ENCODE measurements at places on chromosomes 7 and 10.

GRCh38 chr7:129401967-129402860, 32.0 kb upstream of the STRIP2 start:
- H3K27me3 ChIP-seq: no peaks in the 10 kb centered on the region
- H3K4me3 ChIP-seq: no peak overlapping the region
- H3K36me3 ChIP-seq: no peaks in the 10 kb centered on the region
- H3K27ac ChIP-seq: no peak overlapping the region
- H3K4me1 ChIP-seq: no peaks in the 10 kb centered on the region

DNA sequence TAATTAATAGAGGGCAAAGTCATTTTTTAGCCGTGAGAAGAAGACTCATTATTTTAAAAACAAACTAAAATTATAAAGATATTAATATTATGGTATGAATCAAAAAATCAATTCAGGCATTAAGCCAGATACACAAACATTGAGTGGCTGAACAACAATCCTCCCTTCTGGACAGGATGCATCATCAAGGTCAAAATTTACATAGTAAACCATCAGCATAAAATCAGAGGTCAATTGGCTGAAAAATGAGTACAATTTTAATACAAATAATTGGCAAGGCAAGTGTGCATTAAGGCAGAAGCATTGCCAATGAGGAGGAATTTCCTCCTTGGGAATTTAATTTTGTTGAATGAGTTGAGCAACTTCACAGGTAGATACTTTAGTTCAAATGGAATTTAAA, 108.2 kb downstream of the PCLO start:
- no peaks in the 10 kb centered on the region for H3K36me3 ChIP-seq
- H3K27me3 ChIP-seq: no peaks in the 10 kb centered on the region
- DNase-seq: no peak
- H3K4me1 ChIP-seq: no peaks in the 10 kb centered on the region
- H3K4me3 ChIP-seq: no peak overlapping the region

DNA sequence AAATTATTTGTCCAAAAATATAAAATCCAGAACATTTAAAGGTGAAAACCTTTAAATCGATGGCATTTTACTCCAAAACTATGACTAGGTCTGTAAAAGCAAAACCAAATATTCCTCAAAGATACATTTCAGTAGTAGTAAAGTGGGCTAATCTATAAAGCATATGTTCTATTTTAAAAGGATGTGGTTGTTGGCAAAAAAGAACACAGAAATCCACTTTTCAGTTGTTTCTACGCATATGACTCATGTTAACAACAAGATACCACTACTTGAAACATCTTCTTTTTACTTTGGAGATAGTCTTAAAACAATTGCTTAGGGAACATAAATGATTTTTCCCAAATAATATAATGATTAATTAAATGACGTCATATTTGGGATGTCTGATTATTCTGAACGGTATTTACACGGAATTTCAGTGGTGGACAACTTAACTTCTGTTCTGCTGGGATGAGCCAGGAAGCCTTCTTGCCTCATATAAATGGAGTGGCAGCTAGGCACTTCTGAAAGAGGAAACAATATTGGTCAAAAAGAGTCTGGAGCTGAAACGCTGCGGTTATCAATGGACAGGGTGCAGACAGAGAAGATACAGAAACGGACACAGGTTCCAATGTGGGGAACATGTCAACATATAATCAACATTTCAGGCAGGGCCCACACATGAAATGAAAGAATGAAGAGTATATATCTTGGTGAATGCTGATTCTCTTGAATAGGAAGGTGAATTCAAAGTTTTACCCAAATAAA, 78.5 kb downstream of the ETV1 start:
- no peaks in the 10 kb centered on the region for H3K27me3 ChIP-seq
- no peak overlapping the region for H3K4me3 ChIP-seq
- no peaks in the 10 kb centered on the region for H3K36me3 ChIP-seq
- H3K27ac ChIP-seq: no peak overlapping the region

- no peaks in the 10 kb centered on the region for H3K36me3 ChIP-seq
- DNase-seq: no peak
- no peak overlapping the region for H3K4me3 ChIP-seq
- H3K27me3 ChIP-seq: no peaks in the 10 kb centered on the region
- H3K27ac ChIP-seq: no peak overlapping the region
These were observed 51.9 kb downstream of the DDC start for GRCh38 chr7:50513166-50513871.

DNA sequence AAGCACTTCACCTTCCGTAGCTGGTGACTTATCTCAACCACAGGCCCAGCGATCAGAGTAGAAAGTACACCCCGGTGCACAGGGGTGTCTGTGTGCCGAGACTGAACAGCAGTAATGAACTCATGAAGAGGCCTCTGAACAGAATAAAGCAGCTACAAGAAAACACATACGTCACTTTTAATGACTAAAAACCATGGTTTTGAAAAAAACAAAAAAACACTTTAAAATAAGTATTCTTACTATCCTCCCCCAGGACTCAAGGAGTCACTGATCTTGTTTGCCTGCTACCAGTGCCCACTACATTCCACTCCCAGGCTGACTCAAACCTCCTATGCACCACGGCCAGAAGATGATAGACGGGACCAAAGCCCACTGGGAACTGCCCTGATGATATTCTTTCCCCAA, 53.8 kb downstream of the NCAPG2 start:
- no peak overlapping the region for H3K4me3 ChIP-seq
- DNase-seq: no peak
- no peaks in the 10 kb centered on the region for H3K4me1 ChIP-seq
- H3K27me3 ChIP-seq: no peaks in the 10 kb centered on the region
